ENCODE measurements at places on chromosomes 5 and 9. TPM values are rescaled to one million over a fixed set of nuclear protein-coding genes. Genes with fewer than 3 reads are reported as not detected.

The PCBD2 gene
- 10.9 TPM for total RNA-seq

The AJM1 gene
- total RNA-seq: 7.1 TPM

GRCh38 chr5:84379749-84380148 is 4.9 kb downstream of the EDIL3 start:
- DNase-seq: no peak
- H3K36me3 ChIP-seq: no peaks in the 10 kb centered on the region
- H3K27ac ChIP-seq: no peak overlapping the region

- H3K27me3 ChIP-seq: no peaks in the 10 kb centered on the region
- peak overlapping the region; percentile 99 for H3K27ac ChIP-seq
- peaks cover 9% of the 10 kb centered on the region for H3K4me1 ChIP-seq
- peaks cover 20% of the 10 kb centered on the region for H3K36me3 ChIP-seq
These were observed 2.4 kb downstream of the LTC4S start for GRCh38 chr5:179795863-179796833.

GRCh38 chr9:85900504-85901201 is 40.3 kb upstream of the NAA35 start:
- no peaks in the 10 kb centered on the region for H3K27me3 ChIP-seq
- no peak overlapping the region for H3K4me3 ChIP-seq
- no peak overlapping the region for H3K27ac ChIP-seq
- peak; percentile 37 for DNase-seq
